ENCODE measurements at places on chromosomes 11 and 22.

GRCh38 chr11:19342036-19342435, 101.3 kb upstream of the E2F8 start:
- DNase-seq, result no peak

GRCh38 chr11:59957094-59957493, 6.7 kb upstream of the OOSP4A start:
- no peak for DNase-seq

- no peak for DNase-seq
These were observed 32.5 kb upstream of the YWHAH start for GRCh38 chr22:31911565-31912406.

- no peak for DNase-seq
These were observed 43.0 kb downstream of the OSBPL5 start for GRCh38 chr11:3121931-3122774.

GRCh38 chr11:31022080-31022479, 347.5 kb downstream of the DCDC1 start:
- DNase-seq, result no peak

DNA sequence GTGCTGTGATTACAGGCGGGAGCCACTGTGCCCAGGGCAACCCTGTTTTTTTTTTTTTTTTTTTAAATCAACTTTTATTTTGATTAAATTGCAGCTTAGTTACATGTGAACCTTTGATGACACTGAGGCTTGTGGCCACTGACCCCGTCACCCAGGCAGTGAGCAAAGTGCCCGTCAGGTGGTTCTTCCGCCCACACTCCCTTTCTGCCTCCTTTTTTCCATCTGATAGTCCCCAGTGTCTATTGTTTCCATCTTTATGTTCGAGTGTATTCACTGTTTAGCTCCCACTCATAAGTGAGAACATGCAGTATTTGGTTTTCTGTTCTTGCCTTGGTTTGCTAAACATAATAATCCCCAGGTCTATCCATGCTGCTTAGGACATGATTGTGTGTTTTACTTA, 110.9 kb upstream of the GRK3 start:
- DNase-seq, result no peak

- no peak for DNase-seq
These were observed 60.9 kb upstream of the NECTIN1 start for GRCh38 chr11:119789766-119790407.

DNA sequence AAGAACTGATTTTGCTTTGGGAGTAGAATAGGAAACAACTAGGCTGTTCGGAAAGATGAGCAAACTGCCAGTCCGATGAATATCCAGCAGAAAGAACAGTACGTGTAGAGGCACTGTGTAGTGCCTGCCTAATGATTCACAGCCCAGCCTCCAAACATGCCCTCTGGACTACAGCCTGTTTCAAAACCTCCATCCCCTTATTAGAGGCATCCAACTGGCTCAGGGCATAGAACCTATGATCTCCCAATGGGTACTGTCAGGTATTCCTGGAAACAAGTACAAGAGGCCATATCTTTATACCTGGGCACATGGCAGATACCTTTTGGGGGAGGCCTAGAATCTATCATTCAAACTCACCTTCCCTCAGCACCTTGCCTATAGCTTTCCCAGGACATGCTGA, 4.9 kb downstream of the RRP8 start:
- no peak for DNase-seq

DNA sequence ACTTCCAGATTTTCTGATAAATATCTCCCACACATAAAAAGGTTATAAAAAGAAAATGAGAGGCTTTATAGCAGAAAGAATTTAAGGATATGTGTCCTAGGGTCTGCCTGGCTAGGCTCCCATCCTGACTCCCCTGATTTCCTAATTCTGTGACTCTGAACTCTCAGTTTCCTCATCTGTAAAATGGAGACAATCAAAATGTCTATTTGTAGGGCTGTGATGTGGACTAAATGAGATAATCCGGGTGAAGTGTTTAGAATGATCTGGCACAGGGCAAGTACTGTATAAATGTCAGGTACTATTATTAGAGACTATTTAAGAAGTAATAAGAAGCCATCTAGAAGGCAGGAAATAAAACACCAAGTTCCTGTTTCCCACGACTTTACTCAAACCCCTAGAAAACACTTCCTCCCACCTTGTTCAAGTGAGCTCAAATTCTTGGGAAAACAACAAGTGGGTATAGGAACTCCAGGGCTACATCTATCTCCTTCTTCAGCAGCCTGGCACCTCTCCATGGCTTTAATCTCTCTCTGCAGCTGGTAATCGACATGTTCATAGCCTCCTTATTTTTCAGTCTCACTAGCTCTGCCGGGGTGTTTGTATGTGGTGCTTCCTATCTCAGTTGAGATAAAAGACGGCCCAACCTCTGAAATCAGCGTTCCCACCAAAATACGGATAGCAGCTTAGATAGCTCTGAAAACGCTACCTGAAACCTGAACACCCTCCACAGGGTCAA, 6.7 kb downstream of the ASCC2 start:
- DNase-seq, result no peak

DNA sequence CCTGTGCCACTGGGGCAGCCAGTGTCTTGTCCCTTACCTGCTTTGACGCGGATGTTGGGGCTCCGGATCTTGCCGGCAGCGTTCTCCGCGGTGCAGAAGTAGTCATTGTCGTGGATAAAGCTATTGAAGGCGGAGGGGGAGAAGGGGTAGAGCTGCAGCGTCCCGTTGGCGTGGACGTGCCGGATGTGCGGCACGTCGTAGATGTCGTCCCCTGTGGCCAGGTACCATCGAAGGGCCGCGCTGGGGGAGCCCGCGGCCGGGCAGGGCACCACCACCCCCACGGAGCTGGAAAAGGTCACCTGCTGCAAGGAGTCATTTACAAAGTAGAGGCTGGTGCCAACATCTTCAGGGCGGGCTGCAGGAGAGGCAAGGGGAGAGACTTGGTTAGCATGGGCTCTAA, 16.6 kb downstream of the DSCAML1 start:
- DNase-seq, result no peak

DNA sequence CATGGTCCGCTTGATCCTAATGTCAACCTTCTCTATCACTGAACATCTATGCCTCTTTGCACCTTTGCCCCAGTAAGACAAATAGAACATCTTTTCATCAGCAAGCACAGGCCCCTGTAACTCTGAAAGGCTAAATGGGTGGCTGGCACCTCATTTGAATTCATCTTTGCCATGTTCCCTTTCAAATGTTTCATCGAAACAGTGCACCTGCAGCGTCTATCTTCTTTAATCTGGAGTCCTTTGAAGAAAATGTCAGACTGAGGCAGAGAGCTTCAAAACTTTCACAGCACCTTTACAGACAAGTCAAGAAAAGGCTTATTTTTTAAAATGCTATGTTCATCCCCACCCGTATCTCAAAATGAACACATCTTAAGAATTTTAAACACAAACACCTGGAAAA, 3.4 kb downstream of the MPPED2 start:
- DNase-seq, result no peak

DNA sequence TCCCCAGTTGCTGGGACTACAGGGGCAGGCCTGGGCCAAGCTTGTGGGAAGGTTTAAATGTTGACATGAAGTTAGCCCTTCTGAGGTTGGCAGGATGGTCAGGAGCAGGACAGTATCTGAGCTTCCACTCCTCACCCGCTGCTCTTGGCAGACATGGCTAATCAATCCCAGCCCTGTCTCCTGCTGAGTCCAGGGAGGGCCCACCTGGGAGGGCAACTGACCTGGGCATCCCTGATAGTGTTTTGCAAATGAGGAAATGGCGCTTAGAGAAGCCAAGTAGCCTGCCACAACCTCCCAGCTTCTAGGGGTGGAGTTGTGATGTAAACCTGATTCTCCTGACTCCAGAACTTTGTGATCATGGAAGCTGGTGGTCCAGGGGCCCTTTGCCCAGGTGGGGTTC, 16.7 kb downstream of the FLRT1 start:
- no peak for DNase-seq

GRCh38 chr22:40401532-40401931, 31.1 kb downstream of the SGSM3 start:
- DNase-seq, result no peak

GRCh38 chr11:69669486-69669885, 5.7 kb downstream of the LTO1 start:
- no peak for DNase-seq

- DNase-seq, result no peak
These were observed 950 bp downstream of the FERMT3 start for GRCh38 chr11:64207256-64208085.

Measured in amniotic stem cell (primary cell).